ENCODE measurements at places on chromosomes 5 and 9.

- DNase-seq = no peak
Measured at GRCh38 chr9:14085810-14086209, 228.1 kb downstream of the NFIB start.

GRCh38 chr9:98321269-98321668 is 65.8 kb upstream of the TBC1D2 start:
- DNase-seq = no peak

DNA sequence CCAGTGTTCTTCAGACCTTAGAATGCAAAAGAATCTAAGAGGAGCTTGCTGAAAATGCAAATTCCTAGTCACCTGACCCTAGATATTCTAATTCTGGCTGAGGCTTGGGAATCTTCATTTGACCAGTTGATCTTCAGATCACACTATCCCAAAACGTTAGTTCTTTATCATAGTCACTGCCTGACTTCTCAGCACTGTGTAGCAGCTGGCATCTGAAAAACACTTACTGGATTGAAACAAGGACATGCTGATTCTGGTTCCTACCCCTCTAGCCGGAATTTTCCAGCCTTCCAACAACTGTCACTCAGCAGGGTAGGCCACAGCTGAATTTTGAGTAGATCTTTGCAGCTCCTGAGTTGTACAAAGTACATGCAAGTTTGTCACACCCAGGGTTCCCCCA is 72.2 kb downstream of the EBF1 start:
- DNase-seq = no peak

DNA sequence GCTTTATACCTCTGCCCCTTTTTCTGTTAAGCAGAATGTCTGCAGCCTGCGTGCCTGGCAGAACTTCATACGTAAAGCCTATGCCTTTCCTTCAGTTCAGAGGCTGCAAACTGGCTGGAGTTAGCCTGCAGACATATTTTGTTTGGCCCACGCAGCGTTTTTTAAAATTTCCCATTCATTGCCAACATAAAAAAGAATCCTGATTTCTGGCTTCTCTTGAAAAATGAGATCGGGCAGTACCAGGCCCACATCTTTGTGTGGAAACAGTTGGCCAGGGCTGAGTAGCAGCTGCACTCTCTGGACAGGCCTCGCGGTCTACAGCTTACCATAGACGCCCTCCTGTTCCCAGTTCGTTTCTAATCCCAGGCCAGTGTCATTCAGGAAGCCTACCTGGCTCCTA is 104.4 kb downstream of the SMARCA2 start:
- DNase-seq = peak; percentile 27

GRCh38 chr5:109739741-109740728 is 50.3 kb downstream of the MAN2A1 start:
- peak; percentile 33 for DNase-seq

DNA sequence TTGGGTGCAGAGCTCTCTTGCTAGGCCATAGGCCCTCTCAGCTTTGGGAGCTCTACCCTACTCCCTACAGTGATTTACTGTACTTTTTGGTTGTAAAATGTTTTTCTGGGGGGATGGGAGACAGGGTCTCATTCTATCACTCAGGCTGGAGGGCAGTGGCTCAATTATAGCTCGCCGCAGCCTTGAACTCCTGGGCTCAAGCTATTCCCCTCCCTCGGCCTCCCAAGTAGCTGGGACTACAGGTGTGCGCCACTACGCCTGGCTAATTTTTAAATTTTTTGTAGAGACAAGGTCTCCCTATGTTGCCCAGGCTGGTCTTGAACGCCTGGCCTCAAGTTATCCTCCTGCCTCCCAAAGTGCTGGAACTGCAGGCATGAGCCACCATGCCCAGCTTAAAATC is 21.7 kb upstream of the RNF130 start:
- DNase-seq = no peak

- DNase-seq = no peak
Measured at GRCh38 chr5:42612750-42613366, 143.8 kb upstream of the CCDC152 start.

All from lung microvascular endothelial cell (primary cell).